ENCODE measurements at places on chromosomes 4 and X.

- DNase-seq, result no peak
Observed at GRCh38 chrX:19760345-19760744, 127.1 kb downstream of the SH3KBP1 start.

DNA sequence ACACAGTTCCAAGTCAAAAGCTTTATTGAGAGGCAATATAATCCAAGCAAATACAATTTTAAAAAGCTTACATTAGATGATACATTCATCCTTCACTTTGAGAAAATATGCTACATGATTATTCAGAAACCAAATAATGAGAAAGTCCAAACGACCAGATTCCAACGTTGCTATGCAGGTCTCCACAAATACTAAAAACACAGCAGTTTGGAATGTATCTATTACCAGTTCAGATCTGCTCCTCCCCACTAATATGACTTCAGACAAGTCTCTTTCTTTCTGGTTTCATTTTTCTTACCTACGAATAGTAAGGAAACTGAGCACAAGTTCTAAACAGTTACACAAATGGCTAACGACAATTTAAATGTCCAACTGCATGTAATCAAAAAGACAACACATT lies 9.5 kb downstream of the NAF1 start:
- peak; percentile 60 for DNase-seq

GRCh38 chr4:147965056-147965455 lies 233.2 kb downstream of the ARHGAP10 start:
- DNase-seq, result no peak

- DNase-seq, result no peak
Observed at GRCh38 chrX:23661671-23662070, 5.6 kb upstream of the PRDX4 start.

DNA sequence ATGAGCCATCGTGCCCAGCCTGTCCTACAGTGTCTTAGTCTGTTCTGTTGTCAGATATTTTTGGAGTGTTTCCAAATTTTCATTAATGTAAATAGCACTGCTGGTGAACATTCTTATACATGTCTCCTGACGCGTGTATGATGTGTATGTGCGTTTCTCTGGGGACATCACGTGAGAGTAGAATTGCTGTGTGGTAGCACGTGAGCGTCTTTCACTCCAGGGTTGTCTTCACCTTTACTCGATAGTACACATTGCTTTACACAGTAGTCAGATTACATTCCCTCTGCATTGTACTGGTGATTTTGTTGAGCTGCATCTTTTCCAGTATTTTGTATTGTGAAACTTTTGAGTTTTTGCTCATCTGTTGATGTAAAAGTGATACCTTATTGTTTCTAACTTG lies 60.0 kb downstream of the ARHGAP10 start:
- no peak for DNase-seq

DNA sequence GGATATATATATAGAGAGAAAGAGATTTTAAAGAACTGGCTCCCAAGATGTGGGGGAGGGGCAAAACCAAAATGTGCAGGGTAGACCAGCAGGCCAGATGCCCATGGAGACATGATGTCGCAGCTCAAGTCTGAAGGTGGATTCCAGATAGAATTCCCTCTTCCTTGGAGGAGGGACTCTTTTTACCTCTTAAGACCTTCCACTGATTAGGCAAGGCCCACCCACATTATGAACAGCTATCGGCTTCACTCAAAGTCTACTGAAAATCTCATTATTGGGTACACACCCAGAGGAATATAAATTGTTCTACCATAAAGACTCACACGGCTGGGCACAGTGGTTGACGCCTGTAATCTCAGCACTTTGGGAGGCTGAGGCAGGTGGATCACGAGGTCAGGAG lies 59.3 kb downstream of the DHRSX start:
- no peak for DNase-seq

- no peak for DNase-seq
Observed at GRCh38 chr4:3190549-3190948, 58.4 kb upstream of the MSANTD1 start.

DNA sequence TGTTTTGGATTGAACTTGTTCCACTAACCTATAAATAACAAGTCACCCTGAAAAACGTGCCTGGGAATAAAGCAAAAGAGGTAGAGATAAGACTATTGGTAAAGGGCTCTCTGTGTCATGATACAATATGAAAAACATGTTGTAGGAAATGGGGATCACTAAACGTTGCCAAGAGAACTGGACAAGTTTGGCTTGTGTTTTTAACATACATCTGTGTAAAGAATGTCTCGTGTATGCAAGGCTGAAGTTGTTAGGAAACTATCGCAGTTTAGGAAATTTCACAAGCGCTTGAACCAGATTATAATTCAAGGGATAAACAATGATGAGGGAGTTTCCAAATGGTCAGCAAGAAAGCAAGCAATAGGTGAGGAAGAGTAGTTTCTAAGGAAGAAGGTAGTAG lies 655.8 kb downstream of the PCDH7 start:
- no peak for DNase-seq

DNA sequence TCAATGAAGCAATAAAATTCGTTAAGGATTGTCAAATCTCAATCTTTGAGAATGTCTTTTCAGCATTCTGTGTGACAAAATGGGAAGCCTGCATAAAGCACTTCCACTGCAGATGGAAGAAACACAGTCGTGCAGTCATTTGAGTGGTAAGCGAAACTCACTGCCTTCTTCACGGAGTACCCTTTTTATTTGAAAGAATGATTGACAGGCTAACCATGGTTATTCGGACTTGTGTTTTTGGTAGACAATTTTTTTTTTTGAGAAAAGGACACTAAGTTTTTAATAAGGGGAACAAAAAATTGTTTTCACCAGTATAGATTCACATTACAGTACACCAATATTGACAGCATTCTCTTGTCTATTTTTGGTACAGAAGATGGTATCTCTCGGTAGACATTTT lies 86.9 kb upstream of the MSX1 start:
- DNase-seq, result no peak

DNA sequence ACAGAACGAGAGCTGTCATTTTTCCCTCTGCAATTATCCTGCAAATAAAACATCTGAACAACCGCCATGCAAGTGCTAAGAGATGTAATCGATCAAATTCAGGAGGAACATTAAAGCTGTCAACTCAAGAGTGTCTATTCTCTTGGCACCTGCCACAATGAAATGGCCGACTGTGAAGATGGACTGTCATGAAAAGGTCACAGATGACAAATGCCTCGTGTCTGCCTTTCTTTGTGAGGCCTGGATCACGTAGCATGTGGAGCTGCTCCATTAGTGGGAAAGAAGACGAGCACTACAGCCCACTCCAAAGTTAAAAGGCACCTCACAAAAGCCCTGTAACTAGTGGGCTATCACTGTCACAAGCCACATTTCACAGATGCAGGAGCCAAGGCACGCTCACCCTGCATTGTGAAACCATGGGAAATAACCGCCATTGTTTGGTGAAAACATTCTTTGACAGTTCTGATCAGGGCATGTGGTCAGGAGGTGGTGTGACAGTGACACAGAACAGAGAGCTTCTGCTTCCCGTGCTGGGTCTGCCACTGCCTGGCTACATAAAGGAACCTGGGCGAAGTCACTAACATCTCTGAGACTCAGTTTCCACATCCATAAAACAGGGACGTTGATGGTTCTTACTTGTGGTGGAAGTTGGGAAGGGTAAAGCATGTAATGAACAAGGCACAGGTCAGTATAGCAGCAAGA lies 98.9 kb downstream of the EVC2 start:
- no peak for DNase-seq

- peak; percentile 82 for DNase-seq
Observed at GRCh38 chrX:39946822-39947221, 150.9 kb downstream of the BCOR start.

DNA sequence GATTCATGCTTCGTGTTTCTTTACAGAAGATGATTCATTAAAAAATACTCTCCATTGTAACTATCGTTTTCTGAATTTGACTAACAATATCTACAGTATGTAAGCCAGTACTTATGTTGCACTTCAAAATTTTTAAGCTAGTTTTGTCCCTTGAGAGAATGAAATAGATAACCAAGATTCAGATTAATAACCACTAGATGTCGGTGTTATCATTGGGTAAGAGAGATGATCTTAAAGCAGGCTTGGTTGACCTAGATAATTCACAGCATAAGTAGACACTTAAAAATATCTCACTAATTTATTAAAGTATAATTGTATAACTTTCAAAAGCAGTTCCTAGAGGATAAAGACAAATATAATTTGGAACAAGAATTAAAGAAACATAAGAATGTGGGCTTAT lies 430.9 kb downstream of the C4orf33 start:
- DNase-seq, result no peak

- no peak for DNase-seq
Observed at GRCh38 chr4:156898373-156899117, 73.1 kb downstream of the PDGFC start.

DNA sequence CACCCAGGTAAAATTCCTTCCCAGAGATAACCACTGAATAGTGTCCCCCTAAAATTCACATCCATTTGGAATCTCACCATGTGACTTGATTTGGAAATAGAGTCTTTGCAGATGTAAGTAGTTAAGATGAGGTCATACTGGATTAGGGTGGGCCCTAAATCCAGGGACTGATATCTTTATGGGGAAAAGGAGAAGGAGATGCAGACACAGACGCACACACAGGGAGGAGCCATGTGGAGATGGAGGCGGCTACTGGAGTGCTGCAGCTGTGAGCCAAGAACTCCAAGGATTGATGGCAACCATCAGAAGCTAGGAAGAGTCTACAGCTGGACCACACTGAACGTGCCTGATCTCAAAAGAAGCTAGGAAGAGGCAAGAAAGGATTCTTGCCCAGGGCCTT lies 96.6 kb upstream of the SRD5A3 start:
- no peak for DNase-seq

- peak; percentile 39 for DNase-seq
Observed at GRCh38 chrX:64204701-64205440, 637 bp downstream of the AMER1 start.

GRCh38 chrX:97446298-97446882 lies 562.7 kb downstream of the RPA4 start:
- DNase-seq, result no peak

DNA sequence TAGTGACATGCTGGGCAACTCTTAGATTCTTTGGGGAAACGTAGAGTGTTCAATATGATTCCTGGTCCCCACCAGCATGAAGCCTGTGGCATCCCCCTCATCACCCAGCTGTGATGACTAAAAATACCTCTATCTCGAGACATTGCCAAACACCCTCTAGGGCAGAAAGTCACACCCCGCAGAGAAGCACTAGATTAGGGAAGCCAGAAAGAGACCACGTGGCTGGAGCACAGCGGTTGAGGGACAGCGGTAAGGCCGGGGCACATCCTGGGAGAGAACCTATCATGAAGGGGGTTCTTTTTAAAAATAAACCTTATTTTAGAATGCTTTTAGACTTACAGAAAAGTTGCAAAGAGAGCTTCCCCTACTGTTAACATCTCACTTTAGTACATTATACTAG lies 11.0 kb downstream of the FAT1 start:
- no peak for DNase-seq

DNA sequence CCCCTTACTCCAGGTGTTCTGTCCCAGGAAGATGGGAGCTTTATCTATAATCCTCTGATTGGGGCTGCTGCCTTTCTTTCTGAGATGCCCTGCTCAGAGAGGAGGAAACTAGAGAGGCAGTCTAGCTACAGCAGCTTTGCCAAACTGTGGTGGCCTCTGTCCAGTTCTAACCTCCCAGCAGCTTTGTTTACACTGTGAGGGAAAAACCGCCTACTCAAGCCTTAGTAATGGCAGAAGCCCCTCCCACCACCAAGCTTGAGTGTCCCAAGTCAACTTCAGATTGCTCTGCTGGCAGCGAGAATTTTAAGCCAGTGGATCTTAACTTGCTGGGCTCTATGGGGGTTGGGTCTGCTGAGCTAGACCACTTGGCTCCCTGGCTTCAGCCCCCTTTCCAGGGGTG lies 394.9 kb upstream of the PABPC5 start:
- DNase-seq, result no peak

- no peak for DNase-seq
Observed at GRCh38 chr4:38387348-38387747, 276.7 kb upstream of the KLF3 start.

Measured in hepatic stellate cell (primary cell).